Fibroblast of pulmonary artery (primary cell): ENCODE measurements at places on chromosomes 2 and 18.

DNA sequence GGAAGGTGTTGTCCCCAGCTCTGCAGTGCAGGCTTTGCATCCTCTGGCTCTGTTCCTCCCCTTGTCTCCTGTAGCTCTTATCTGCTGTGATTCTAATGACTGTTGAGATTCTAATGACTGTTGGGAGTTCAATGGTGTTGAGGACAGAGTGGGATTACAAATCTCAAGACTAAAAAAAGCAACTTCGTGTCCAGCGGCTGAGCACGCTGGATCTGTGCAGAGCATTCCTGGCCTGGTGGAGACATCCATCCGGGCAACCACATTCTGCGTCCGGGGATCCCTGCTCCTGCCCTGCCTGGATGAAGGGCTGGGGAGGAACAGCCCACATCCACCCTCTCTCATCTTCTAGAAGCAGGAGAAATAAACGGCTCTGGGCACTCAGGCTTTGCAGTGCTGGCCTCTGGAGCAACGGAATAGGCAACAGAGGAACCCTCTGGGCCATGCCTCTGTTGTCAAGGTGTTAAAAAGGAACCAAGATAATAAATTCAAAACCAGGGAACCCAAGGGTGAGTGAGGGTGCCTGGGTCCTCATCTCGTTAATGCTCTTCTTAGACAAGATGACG, 106.7 kb upstream of the ASB18 start:
- DNase-seq = no peak

DNA sequence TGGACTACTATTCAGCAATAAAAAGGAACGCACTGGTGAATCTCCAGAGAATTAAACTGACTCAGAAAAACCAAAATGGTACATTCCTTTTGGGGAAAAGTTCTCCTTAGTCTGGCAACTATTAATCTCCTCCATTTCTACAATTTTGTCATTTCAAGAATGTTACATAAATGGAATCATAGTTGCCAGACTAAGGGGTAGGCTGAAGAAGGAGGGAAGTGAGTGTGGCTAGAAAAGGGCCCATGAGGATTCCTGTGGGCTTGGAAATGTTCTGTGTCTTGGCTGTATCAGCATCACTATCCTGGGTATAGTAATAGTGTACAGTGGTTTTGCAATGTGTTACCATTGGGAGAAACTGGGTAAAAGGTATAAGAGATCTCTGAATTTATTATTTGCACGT, 72.4 kb downstream of the ZAP70 start:
- DNase-seq = no peak

GRCh38 chr2:110865188-110865587, 132.8 kb downstream of the ACOXL start:
- no peak for DNase-seq

DNA sequence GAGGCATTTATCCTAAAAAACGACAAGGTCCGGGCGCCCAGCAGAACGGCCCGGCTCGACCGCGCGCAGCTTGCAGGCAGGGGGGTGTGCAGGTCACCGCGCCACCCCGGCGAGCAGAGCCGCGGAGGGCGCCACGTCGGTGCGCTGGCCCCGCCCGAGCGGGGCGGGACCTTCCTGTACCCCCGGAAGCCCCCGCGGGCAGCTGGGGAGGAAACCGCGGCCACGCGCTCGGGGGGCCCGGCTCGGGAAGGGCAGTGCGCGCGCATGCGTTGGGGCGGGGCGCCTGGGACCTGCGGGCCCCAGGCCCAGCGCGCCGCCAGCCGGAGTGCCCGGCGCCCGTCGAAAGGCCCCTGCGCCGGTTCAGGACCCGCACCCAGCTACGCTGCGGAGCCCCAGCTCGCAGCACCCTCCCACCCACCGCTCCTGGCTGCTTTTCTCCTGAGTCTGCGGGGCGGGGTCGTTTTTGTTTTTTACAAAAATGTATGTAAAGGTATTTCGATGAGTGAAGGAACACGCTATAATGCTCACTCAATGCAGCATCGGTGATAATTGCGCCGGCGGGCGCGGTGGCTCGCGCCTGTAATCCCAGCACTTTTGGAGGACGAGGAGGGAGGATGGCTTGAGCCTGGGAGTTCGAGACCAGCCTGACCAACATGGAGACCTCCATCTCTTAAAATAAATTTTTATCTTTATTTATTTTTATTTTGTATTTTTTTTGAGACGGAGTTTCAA, 47.7 kb upstream of the POMC start:
- peak; percentile 68 for DNase-seq

GRCh38 chr2:200025717-200026116, 70.3 kb downstream of the MAIP1 start:
- DNase-seq = peak; percentile 1

DNA sequence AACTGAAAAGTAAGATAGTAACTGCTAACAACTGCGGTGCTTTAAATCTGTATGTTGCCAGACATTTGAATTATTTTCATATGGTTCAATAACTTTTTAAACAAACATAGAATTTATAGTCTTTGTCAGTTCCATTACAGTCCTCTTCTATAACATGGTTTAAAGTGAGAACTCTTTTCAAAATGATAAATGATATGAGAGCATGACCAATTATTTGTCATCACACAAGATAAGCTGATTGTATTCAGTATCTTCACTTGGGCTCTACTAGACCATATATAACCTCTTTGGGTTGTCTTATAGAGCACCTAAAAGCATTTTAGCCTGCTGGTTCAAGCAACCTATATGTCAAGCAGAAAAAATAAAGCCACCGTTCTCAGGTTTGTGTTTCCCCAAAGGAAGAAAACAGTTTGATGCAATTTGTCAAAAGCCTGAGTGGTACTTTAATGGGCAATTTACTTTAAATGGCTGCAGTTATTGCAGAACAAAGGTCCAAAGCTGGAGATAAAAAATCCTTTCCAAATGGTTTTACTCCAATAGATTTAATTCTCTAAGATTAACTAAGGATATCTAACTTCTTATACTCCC, 298.4 kb downstream of the FSIP2 start:
- no peak for DNase-seq

DNA sequence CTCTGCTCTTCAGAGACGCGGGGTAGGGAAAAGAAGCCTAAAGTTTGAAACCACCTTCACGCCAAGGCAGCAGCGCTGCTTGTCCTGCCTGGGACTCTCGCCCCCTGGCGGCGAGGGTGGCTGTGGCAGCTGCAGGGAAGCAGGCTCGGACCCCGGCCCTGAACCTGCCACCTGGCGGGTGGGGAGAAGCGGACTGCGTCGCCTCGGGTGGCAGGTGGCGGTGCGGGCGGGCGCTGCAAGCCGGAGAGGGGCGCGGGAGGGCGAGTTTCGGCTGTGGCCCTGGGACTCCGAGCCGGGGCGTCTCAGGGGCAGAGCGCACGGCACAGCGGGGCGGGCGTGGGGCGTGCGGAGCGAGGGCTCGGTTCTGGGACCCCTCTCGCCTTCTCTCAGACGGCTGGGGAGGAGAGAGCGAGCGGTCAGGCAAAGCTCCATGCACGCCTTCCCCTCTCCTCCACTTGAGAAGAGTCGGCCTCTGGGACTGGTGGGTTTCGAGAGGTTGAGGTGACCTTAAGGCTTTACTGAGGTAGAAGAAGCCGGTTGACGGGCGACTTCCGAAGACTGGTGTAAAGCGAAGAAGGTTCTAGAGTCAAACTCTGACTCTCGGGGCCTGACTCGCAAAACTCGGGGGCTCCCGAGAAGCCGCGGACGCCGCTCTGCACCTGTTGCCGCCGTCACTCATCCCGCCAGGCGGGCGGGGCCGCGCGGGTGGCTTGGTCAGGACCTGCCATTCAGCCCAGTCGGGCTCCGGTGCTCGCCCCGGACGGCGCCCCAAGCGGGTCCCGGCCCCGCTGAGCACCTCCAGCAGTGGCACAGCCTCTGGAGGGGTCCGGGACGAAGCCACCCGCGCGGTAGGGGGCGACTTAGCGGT, 1.1 kb upstream of the BOLL start:
- DNase-seq = no peak

DNA sequence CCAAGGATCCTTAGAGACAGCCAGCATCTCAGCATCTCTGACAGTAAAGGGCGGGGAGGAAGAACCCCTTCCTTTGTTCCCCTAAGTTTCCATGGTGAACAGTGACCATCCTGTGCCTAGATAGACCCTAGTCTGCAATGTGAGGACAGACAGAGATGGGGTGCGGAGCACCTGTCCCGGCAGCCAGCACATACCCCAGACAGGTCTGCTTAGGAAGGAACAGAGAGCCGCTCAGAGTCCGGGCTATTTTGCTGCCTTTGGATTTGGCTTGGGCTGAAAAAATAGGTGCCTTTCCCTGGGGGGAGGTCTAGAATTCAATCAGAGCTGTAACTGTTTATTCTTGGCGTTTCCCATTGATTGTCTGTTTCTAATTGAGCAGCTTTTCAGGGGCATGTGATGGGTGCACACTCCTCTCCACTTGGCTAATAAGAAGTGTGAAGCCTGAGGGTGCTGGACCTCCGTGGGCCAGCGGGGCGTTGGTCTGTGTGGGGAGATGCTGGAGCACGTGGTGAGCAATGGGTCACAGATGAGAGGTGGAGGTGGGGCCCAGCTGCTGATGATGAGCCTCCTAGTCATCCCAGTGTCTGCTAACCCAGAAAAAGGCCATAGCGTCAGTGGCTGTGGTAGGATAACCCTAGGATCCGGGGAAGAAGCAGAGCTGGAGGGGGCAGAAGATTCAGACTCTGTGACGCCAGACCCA, 236.8 kb downstream of the SEPTIN10 start:
- DNase-seq = no peak
